ENCODE measurements at places on chromosomes 12 and 14.

GRCh38 chr14:106094654-106095189, 568.3 kb downstream of the TMEM121 start:
- DNase-seq, result no peak

GRCh38 chr14:38824706-38825105, 278.3 kb downstream of the SEC23A start:
- DNase-seq, result no peak

GRCh38 chr12:128643155-128643554, 180.6 kb downstream of the SLC15A4 start:
- DNase-seq, result no peak

- DNase-seq, result no peak
These were observed 10.3 kb upstream of the SERPINA3 start for GRCh38 chr14:94601884-94602391.
